ENCODE measurements at places on chromosomes 7 and 10. TPM values are rescaled to one million over a fixed set of nuclear protein-coding genes. Genes with fewer than 3 reads are reported as not detected.

DNA sequence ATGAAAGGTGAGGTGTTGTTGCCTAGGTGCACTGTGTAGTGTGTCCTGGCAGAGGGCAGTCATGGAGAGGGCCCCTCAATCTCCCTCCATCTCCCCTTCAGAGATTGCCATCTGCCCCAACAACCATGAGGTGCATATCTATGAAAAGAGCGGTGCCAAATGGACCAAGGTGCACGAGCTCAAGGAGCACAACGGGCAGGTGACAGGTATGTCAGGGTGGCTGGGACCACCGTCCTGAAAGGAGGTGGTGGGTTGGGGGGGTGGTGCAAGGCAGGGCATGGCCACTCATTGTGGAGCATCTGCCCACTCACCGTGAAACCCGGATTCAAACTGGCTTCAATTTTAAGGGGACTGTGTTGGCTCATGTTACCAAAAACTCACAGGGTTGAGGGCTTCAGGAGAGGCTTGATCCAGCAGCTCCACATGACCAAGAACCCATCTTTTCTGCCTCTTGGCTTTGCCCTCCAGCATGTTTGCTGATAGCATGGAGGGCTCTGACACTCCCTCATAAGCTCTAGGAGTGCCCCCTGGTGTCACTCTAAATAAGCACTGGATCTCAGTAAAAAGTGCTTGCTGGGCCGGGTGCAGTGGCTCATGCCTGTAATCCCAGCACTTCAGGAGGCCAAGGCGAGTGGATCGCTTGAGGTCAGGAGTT is 12.2 kb downstream of the ARPC1B start:
- H3K4me3 ChIP-seq, result no peak overlapping the region
- no peak for DNase-seq
- no peaks in the 10 kb centered on the region for H3K27me3 ChIP-seq
- H3K4me1 ChIP-seq, result no peaks in the 10 kb centered on the region
- no peak overlapping the region for H3K27ac ChIP-seq

Gene PKD1L1
- 1.4 TPM for polyA plus RNA-seq

DNA sequence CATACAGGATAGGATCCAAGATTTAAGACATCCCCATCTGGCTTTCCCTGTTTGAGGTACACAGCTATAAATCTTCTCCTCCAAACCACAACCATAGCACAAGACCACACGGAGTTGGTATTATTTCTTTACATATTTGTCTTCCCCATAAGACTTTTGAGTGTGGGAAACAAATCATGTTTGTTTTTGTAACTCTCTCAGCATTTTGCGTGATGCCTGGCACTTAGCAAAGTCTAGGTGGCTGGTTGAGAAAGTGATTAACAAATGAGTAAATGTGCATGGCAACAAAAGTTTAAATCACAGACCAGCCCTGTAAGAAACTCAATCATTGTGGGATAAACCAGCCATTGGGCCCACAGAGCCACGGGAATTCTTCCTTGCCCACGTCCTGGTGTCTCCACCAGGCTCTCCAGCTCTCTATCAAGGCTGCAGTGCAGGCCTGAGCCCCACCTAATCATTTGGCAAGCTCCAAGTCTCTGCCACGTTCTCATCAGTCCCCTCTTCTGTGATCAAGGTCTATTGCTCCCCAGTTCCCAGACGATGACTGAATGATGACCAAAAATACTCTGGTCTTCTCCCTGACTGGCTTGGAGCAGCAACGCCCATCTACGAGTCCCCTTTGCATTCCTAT is 317.8 kb downstream of the TNS3 start:
- no peaks in the 10 kb centered on the region for H3K36me3 ChIP-seq
- no peak for DNase-seq
- no peaks in the 10 kb centered on the region for H3K27me3 ChIP-seq
- H3K4me3 ChIP-seq, result no peak overlapping the region
- H3K4me1 ChIP-seq, result peaks cover 14% of the 10 kb centered on the region

Gene ASAH2
- 2.5 TPM for polyA plus RNA-seq

Gene TRIM74
- 3.2 TPM for polyA plus RNA-seq

All from spinal cord (tissue), 10 donors.